ENCODE measurements at places on chromosomes 11 and 22.

DNA sequence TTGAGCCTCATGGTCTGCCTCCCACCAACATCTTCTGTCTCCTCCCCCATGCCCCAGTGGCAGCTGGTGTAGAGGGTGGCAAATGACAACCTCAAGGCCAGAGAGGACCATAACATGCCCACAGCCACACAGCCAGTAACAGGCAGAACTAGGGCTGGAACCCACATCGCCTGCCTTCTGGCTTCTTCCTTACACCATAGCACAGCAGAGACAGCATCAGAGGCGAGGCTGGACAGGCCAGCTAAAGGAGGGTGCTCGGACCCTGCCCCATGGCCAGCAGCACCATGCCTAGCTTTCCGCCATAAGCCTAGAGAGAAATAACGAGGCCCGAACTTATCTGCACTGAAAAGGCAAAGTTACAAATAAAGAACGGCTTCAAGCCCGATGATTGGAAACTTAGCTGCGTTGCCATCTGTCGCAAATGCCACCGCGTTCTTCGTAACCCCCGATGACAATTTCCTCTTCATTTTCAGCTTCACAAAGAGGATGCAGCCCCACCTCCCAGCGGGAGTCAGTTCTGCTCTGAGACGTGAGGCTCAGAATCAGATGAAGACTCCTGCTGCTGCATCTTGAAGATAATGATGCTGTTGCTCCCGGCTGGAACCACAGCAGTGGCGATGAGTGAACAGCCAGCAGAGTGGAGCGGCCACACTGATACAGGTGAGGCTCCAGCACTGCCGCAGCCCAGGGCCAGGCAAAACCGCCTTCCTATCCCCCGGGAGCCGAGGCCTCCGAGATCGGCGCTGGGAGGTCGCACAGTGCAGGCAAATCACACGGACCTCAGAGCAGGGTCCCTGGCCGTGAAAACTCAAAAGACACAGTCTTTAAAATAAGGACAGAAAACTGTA is 73.8 kb upstream of the RTL6 start:
- no peak for DNase-seq

DNA sequence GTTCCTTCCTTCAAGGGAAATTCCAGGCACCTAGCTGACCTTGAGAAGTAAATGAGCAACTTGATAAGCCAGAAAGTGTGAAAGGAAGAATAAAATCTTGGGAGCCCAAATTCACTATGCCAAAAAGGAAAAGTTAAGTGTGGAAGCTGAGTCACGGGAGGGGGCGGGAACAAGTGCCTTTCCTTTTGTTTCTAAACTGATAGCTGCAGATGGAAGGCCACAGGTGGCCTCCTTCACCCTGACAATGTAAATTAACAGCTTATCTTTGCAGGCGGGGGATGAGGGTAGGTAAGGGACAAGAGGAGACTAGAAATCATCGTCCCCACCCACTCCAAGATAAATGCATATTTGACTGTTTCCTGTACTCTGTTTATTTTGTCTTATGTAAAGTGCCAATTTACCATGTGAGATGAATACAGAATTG is 36.4 kb upstream of the TREH start:
- no peak for DNase-seq

DNA sequence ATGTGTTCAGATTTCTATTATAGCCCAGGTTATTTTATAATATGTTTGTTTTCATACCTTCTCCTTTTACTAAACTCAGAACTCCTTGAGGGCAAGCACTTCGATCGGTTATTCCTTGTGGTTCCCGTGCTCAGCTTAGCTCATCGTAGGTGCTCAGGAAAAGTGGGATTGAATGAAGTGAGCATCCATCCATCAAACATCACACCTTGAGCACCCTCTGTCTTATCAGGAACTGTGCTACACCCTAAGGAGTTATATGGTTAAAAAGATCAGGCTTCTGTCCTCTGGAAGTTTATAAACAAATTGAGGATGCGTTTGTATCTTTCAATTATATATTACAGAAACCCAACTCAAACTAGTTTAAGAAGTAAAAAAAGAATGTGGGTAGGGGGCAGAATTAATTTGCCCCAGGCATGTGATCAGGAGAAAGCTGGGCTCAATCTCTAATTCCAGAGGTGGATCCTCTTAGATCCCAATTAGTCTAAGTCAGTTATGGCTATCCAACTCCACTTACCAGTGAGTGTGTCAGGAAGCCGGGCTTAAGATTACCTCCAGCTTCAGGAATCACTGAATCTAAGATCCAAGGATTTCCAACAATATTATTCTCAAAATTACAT is 59.9 kb upstream of the RRAS2 start:
- DNase-seq, result peak; percentile 19

DNA sequence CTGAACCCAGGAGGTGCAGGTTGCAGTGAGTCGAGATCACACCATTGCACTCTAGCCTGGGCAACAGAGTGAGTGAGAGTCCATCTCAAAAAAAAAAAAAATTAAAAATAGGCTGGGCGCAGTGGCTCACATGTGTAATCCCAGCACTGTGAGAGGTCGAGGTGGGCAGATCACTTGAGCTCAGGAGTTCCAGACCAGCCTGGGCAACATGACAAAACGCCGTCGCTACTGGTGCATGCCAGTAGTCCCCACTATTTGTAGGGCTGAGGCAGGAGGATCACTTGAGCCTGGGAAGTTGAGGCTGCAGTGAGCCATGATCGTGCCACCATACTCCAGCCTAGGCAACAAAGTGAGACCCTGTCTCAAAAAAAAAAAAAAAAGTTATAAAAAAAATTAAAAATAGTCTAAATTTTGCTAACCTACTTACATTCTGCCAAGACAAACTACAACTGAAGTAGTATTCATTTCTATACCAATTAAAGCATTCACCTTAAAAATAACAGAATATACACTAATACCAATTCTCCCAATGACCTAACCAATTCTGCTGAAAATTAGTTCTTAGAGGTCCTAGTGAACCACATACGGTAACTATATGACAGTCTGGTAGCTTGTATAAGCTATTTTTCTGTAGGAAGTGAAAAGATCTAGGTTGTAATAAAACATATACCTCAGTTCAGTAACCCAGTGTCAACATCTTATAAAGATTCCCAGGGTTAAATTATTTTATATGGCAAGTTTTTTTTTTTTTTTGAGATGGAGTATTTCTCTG is 7.1 kb downstream of the DDX6 start:
- no peak for DNase-seq

DNA sequence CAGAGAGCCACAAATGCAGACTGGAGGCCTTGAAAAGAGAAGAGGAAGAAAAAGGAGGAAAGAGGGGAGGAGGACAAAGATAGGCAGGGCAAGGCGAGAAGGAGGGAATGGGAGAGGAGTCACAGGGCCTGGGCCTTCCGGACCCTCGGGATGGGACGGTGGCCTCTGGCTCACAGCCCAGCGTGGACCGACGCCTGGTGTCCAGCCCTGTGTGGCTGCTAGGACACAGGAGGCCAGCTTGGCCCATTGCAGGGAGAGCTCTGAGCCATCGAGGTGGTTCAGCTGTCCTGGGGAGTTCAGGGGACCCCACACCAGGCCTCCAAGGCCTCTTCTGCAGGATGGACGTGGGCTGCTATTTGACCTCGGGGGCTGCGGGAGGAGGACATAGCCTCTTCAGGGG is 9.4 kb downstream of the MYO7A start:
- no peak for DNase-seq

GRCh38 chr22:27827604-27828587 is 26.3 kb upstream of the MN1 start:
- no peak for DNase-seq

DNA sequence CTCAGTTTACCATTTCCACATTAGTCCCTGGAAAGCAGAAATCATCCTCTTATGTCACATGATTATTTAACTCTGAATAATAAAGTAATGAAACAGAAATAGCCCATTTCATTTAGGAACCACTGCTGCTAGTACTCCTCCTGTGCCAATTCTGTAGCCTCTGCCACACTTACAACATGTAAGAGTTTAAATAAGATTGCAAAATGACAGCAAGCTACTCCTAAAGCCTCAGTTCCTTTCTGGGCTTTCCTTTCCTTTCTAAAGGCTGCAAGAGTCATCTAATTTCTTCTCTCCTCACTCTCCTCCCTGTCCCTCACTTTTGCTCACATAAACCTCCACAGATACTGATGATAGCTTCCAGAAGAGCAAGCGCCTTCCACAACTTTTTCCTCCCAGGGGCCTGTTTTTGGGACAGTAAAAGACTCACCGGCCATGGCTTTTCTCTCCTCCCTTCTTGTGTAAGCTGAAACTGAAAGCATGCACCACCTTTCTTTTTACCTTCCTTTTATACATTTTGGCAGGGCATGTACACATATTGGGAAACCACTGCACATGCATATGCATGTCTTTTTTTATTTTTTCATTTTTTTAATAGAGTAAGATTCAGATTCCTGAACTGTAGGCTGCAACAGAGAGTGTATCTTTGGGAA is 38.5 kb downstream of the CARD18 start:
- no peak for DNase-seq

GRCh38 chr22:22400099-22400498 is 108.4 kb downstream of the ZNF280B start:
- no peak for DNase-seq

GRCh38 chr11:2802389-2803185 is 83.0 kb downstream of the CDKN1C start:
- DNase-seq, result no peak

- peak; percentile 49 for DNase-seq
Measured at GRCh38 chr22:37566903-37567798, 6.9 kb downstream of the CDC42EP1 start.

GRCh38 chr22:48535868-48536540 is 1291.7 kb downstream of the BRD1 start:
- DNase-seq, result no peak

- DNase-seq, result no peak
Measured at GRCh38 chr11:19729141-19729540, 16.5 kb downstream of the NAV2 start.

GRCh38 chr11:63635762-63636465 is 21.7 kb upstream of the PLAAT3 start:
- peak; percentile 33 for DNase-seq

DNA sequence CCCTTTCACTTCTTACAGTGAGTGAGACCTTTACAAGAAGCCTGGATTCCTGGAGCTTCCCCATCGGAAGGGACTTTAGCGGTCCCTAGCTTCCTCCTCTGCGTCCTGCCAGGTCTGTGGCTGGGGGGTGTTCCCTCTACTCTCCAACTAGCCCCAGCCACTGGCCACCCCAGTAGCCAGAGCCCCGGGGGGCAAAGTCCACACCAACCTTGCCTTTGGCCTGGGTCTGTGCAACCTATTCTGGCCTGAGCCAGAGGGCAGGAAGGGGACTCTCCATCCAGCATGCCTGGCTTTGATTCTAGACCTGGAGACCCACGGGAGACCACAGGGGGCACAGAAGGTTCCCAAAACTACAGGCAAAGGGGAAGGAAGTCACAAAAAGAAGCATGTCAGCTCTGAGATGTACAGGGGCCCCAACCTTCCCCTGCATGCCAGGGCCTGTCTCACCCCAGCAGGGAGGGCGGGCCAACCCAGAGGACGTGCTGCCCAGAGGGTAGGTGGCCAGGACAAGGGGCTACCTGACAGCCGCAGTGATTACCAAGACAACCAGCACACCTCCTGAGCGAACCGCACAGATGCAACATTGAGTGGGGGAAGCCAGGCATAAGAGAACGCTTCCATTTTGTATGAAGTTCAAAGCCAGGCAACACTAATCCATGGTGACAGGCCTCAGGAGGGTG is 52.4 kb downstream of the DSCAML1 start:
- DNase-seq, result no peak

DNA sequence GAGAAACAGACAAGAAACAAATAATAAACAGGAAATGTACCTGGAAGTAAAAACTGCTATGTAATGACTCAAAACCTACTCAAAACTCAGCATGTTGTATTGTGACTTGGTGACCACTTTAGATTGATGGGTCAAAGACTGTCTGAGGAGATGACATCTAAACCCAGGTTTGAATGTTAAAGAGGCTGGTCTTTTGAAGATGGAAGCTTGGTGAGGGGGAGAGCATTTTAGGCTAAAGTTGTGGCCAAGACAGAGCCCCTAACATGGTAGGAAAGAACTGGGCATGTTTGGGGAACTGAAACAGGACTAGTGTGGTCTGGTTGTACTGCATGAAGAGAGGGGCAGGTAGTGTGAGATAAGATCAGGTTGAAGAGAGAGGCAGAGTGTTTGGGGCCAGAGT is 85.3 kb upstream of the MYO18B start:
- DNase-seq, result no peak

- peak; percentile 63 for DNase-seq
Measured at GRCh38 chr11:102111011-102111786, 952 bp downstream of the YAP1 start.

DNA sequence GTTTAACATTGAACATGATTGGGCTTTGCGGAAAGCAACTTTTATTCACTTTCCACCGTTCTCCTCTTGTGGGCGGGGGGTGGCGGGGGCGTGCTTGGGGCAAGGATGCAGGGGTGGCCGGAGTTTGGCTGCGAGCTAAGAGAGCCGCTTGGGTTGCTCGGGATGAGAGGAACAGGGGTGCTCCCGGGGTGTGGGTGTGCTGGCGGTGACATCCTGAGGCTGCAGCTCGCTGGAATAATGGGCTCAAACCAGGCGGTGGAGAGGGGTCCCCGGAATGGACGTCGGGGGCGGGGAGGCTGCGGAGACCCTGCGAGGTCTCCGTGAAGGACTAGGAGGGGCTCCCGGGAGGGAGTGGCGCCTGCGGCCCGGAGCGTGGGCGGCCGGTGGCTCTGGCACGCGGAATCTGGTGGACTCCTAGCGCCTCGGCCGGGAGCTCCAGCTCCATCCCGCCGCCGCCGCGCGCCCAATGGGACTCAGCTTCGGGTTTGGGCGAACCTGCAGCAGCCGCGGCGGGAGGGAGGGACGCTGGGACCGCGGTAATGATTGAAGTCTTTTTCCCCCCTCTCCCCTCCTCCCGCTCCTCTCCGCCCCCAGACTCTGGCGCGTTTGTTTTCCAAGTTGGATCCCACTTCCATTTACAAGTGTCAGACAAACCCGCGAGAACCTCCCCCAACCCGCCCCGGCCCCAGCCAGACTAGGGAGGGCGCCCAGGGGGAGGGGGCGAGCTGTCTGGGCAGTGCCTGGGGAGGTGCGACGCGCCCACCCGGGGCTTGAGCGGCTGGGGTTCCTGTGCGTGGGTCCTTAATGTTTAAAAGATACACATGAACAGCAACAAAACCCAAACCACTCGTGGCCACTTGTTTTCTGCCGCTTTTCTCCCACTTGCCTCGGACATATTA is 2.0 kb downstream of the FAT3 start:
- DNase-seq, result no peak

- DNase-seq, result no peak
Measured at GRCh38 chr11:20004866-20005265, 155.4 kb downstream of the DBX1 start.

All from NCI-H460 (cell line).